ENCODE measurements at places on chromosomes 2 and 18. TPM values are rescaled to one million over a fixed set of nuclear protein-coding genes. Genes with fewer than 3 reads are reported as not detected.

- DNase-seq = no peak
Observed at GRCh38 chr2:141968433-141968832, 162.4 kb downstream of the LRP1B start.

- DNase-seq = no peak
Observed at GRCh38 chr2:217941339-217941738, 61.5 kb downstream of the TNS1 start.

GRCh38 chr2:95275151-95275515 is 884 bp downstream of the PROM2 start:
- no peak for DNase-seq

- DNase-seq = no peak
Observed at GRCh38 chr2:202221873-202222272, 16.5 kb downstream of the SUMO1 start.

- no peak for DNase-seq
Observed at GRCh38 chr2:99101697-99102096, 39.8 kb upstream of the C2orf15 start.

- DNase-seq = no peak
Observed at GRCh38 chr2:171469176-171469575, 35.1 kb downstream of the DCAF17 start.

DNA sequence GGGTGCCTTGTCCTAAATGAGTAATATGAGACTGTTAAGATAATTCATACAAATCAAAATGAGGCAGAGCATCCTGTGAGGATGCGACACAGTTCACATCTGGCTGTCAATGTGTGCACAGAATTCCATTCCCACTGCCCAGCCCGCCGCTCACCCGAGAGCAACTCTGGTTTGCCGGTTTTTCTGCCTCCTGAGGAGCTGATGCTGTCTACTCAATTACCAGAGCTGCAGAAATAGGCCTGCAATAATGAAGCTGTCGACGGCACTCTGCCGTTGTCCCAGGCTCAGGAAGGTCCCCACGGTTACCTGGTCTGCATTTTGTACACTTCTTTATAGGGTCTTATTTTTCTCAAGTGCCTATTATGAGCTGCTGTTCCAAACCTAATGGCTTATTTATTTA is 55.7 kb upstream of the LYPD1 start:
- DNase-seq = no peak

SH2D6 gene
- total RNA-seq = 2.5 TPM

GRCh38 chr2:41785251-41786022 is 262.4 kb upstream of the PKDCC start:
- DNase-seq = no peak

- no peak for DNase-seq
Observed at GRCh38 chr2:172775319-172775718, 39.7 kb downstream of the RAPGEF4 start.

DNA sequence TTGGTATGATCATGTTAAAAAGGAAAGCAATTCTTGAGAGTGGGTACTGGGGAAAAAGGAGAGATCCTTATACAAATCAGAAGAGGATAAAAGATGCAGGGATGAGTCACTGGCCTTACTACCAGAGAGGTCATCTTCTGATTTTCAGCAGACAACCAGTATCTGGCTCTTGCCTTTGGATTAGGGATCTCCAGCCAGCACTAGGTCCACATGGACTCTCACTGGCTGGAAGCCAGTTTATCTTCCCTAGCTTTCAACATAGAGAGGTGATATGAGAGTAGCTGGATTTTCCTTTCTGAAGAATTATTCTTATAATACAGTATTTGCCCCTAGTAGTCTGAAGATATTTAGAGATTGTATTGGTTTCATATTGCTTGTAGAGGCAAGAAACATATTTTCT is 30.2 kb downstream of the CERKL start:
- no peak for DNase-seq

DNA sequence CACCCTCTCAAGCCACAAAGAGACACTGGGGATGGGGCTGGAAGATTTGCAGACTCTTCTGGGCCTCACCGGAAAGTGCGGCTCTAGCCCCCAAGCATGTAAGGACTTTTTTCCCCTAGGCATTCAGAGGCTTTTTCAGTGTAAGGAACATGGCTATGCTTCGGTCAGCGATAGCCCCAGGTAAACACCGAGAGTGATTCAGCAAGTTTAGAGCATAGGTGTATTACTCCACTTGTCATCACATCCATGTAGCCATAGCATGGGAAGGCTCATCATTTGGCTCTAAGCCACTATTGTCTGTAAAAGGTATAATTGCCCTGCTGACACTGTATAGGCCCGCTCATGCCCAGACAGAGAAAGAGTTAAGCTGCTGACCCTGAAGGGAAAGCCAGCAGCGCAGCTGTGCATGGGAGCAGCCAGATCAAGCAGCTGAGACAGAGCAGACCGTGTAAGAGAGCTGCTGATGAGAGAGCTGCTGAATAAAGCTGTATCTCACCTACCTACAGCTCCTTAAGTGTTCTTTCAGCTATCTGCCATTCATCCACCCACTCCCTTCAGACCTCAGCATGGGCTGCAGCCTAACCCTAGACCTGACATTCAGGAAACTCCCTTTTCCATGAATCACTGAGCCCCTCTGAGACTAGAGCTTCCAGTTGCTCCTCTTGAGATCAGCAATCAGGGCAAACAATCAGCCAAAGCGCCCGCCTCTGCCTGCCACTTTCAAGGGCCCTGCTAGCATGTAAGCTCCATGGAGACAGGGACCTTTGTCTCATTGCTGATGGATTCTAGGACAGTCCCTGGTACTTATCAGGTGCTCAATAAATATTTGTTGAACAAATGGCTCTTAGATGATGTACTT is 25.5 kb downstream of the LGALSL start:
- no peak for DNase-seq

- DNase-seq = no peak
Observed at GRCh38 chr2:101790416-101790815, 92.9 kb downstream of the MAP4K4 start.

RUFY4 gene
- 5.1 TPM for total RNA-seq

GRCh38 chr18:43350176-43350575 is 72.9 kb upstream of the SYT4 start:
- DNase-seq = no peak

ALPI gene
- not detected for total RNA-seq

DNA sequence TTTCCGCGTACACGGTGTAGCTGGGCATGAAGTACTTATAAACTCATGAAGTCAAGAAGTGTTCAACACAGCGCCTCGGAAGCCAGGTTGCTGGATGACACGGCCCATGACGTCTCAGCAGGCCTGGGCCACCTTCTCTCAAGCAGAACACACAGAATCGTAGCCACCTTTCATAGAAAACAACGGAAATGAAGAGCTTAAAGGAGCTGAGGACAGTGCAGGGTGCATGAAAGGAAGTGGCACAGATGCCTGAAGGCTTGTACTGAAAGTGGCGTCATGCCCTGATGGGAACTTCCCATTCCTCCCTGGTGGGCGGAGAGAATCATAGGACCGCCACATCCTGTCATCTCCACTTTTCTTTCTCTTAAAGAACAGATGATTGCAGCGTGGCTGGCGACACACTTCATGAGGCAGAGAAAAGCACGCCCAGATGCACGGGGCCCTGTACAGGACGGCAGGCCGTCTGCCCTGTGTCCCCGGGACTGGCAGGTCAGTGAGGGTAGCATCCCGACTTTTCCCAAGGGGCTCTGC is 31.1 kb downstream of the HDAC4 start:
- peak; percentile 66 for DNase-seq

DNA sequence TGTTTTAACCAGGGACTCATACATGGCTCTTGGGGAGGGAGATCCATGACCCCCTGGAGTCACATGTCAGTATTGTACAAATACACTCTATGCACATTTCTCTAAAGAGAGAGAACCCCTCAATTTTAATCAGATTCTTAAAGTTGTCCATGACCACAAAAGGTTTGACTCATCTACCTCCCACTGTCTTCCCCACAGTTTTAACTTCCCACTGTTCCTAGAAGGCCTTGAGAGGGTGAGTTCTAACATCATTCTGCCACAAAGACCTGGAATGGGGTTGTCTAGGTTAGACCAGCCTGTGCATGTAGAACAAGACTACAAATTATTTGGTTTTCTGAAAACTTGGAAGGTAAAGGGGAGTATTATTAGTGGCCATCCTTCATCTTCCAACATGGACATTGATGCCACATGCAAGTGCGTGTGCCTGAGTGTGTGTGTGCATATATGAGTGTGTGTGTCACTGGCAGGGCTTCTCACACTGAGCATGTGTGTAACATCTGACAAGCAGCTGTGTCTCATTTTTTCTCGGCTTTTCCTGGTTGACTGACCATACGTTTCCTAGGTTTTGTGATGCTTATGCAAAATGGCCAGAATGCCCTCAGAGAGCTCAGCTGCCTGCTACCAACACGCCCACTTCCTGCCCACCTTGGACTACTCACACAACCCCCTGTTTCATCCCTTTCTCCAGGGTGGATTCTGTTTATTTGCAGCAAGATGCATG is 94.6 kb upstream of the LGALSL start:
- DNase-seq = no peak

DNA sequence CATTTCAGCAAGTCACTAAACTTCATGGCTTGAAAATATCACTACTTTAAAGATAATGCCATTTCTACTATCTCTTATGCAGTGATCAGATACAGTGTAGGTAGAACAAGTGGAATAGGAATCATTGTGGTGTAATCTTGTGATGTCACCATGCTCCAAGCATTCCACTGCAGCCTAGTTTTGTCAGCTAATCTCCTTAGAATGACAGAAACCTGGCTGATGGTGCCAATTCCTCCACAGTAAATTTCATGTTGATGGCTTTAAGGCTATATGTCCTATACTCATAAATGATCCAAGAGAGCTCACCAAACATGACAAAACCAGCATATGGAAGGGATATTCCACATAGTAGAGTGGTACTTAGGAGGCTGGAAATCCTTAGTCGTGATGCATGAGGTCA is 184.9 kb downstream of the PDE1A start:
- no peak for DNase-seq

DNA sequence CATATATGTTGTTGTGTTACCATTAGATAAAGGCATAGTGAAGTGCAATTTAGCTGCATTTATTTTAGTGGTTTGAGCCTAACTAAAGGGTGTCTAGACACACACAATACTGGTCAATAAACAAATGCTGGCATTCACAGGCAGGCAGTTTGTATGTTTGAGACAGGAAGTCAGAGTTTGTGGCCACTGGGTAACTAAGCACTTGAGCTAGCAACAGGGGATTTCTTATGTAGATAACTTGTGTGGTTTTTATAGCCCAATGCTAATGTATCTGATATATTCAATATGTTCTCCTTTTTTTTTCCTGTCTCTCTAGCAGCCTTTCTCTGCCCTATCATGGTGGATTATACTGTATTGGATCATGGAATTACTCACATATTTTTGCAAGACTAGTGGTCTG is 38.1 kb downstream of the LRRTM4 start:
- no peak for DNase-seq

- no peak for DNase-seq
Observed at GRCh38 chr2:205574001-205574400, 108.3 kb upstream of the NRP2 start.

- DNase-seq = no peak
Observed at GRCh38 chr2:10287761-10288160, 14.9 kb upstream of the HPCAL1 start.

AKAIN1 gene
- not detected for total RNA-seq

GRCh38 chr2:105384216-105384615 is 14.6 kb downstream of the FHL2 start:
- no peak for DNase-seq

- DNase-seq = no peak
Observed at GRCh38 chr18:46555724-46556123, 101.3 kb downstream of the LOXHD1 start.

DNA sequence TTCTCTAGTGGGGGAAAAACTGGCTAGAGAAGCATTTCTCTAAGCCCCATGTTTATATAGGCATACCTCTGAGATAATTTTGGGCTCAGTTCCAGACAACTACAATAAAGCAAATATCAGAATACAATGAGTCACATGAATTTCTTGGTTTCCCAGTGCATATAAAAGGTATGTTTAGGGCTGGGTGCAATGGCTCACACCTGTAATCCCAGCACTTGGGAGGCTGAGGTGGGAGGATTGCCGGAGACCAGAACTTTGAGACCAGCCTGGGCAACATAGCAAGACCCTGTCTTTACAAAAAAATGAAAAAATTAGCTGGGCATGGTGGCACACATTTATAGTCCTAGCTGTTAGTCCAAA is 22.2 kb downstream of the TSN start:
- DNase-seq = no peak

ANKRD29 gene
- not detected for total RNA-seq
